ENCODE measurements at places on chromosomes 6 and 20. TPM values are rescaled to one million over a fixed set of nuclear protein-coding genes. Genes with fewer than 3 reads are reported as not detected.
A peak's percentile ranks its signal among the peaks of the same experiment; 100 is the strongest.

GRCh38 chr6:128657181-128657580 lies 136.8 kb upstream of the PTPRK start:
- H3K27ac ChIP-seq: no peak overlapping the region
- no peak for DNase-seq
- H3K27me3 ChIP-seq: no peaks in the 10 kb centered on the region
- H3K4me3 ChIP-seq: no peak overlapping the region

The TEAD3 gene
- 17.8 TPM for polyA plus RNA-seq

GRCh38 chr6:27897580-27898206 lies 14.5 kb downstream of the OR2B2 start:
- no peaks in the 10 kb centered on the region for H3K36me3 ChIP-seq
- no peak overlapping the region for H3K27ac ChIP-seq
- H3K27me3 ChIP-seq: no peaks in the 10 kb centered on the region
- H3K4me3 ChIP-seq: no peak overlapping the region
- no peak for DNase-seq
- H3K4me1 ChIP-seq: peaks cover 3% of the 10 kb centered on the region

DNA sequence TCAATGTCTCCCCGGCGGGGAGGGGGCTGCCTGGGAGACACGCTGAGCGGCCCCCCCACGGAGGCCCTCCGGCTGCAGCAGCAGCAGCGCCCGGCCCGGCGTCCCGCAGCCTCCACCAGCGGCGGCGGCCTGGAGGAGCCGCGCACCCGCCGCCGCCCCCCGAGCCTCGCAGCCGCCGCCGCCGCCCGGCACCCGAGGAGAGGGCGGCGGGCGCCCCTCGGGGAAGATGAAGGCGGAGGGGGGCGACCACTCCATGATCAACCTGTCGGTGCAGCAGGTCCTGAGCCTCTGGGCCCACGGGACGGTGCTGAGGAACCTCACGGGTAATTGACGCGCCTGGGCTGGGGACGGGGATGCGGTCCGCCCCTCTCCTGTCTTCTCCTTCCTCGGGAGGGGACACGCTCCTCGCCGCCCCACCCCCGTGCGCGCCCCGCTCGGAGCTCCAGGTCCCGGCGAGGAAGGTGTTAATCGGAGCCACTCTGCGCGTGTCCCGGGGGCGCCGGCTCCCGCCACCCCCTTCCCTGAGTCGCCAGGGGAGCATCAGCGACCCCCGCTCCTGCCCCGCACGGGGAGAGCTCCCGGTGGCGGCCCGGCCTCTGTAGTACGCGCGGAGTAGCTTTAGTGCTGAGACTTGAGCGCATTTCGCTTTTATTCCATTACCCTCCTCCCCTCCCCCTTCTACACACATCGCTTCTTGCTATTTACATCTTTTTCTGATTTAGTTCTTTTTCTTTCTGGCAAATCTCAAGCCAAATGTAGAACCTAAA lies 686 bp downstream of the TMEM170B start:
- peaks cover 2% of the 10 kb centered on the region for H3K4me1 ChIP-seq
- DNase-seq: peak; percentile 48
- H3K4me3 ChIP-seq: peak overlapping the region; percentile 96
- H3K27me3 ChIP-seq: peaks cover 10% of the 10 kb centered on the region
- peak overlapping the region; percentile 67 for H3K27ac ChIP-seq

- peak; percentile 98 for DNase-seq
- no peaks in the 10 kb centered on the region for H3K27me3 ChIP-seq
Observed at GRCh38 chr20:325045-325888, at the start of gene SOX12. Gene SOX12, plus strand, starts transcription at chr20:325552. Its CDS starts 373 bp downstream, at chr20:325925.

DNA sequence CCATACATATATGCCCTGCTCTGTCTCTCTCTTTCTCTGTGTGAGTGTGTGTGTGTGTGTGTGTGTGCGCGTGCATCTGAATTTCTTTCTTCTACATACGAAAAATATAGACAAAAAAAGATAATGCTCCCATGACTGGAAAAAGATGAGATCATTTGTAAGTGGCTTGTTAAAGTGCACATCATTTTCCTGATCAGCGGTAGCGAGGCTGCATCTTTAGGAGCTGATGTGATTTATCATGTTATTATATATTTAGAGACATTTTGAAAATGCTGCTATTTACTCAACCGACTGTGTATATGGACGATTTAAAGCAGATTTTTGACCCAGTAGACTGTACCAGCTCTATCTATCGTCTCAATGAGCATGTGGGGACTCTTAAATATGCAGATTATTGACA lies 265.3 kb downstream of the TSHZ2 start:
- H3K27me3 ChIP-seq: no peaks in the 10 kb centered on the region
- no peak for DNase-seq
- H3K4me1 ChIP-seq: no peaks in the 10 kb centered on the region
- H3K36me3 ChIP-seq: no peaks in the 10 kb centered on the region
- no peak overlapping the region for H3K4me3 ChIP-seq
- H3K27ac ChIP-seq: no peak overlapping the region

DNA sequence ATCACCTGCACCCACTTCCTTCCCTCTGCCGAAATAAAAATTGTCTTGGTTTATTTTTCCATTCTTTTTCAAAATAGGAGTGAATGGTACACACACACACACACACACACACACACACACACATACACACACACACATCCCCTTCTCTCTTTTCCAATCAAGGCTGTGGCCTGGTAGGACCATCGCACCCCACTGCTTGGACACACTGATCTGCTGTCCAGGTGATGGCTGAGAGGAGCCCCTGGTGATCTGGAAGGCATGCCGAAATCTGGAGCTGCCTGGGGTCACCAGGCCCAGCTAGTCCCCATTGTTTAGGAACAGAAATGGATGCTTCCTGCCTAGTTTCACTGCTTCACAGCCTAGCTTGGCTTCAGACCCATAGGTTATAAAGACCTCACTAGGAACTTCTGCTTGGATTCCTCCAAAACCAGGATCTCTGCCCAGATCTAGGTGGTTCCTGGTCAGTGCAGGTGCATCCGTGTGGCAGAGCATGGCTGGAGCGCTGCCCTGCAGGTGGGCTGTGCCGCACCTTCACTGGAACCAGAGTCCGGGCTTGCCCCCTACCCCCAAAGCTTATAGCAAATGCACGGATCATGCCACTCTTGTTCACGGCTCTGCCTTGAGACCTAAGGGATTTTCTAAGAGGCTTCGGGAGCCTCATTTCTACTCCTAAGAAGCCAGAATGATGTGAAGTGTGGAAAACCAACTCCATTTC lies 42.9 kb upstream of the DACT2 start:
- no peaks in the 10 kb centered on the region for H3K4me1 ChIP-seq
- H3K27ac ChIP-seq: no peak overlapping the region
- H3K4me3 ChIP-seq: no peak overlapping the region
- H3K36me3 ChIP-seq: no peaks in the 10 kb centered on the region
- DNase-seq: no peak
- H3K27me3 ChIP-seq: no peaks in the 10 kb centered on the region

DNA sequence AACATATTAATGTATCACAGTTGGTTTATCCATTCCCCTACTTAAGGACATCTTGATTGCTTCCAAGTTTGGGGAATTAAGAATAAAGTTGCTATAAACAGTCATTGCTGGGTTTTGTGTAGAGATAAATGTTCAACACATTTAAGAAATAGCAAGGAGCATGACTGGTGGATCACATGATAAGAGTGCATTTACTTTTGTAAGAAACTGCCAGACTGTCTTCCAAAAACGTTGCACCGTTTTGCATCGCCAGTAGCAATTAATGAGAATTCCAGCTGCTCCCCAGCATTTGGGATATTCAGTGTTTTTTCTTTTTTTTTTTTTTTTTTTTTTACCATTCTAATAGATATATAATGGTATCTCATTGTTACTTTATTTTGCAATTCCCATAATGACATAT lies 695.7 kb upstream of the GJE1 start:
- no peaks in the 10 kb centered on the region for H3K36me3 ChIP-seq
- no peaks in the 10 kb centered on the region for H3K27me3 ChIP-seq
- no peaks in the 10 kb centered on the region for H3K4me1 ChIP-seq
- no peak for DNase-seq
- no peak overlapping the region for H3K4me3 ChIP-seq

The SIRPD gene
- polyA plus RNA-seq: 1.9 TPM

The C6orf136 gene
- 26.0 TPM for polyA plus RNA-seq

The THBD gene
- polyA plus RNA-seq: 49.5 TPM

DNA sequence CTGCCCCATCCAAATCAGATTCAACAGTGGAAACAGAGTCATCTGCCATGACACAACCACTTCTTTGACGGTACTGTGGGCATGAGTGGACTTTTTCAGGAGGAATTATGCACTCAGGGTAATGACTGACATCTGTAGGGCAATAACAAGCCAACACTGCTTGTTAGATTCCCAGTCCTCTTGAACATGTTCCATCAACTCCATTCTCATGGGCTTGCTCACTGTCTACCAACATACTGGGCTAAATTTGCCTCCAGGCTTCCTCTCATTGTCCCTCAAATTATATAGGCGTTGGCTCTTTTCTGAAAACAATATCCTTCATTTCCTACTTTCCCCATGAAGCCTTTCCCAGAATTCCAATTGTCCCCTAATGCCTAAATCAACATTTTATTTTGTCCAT lies 43.1 kb downstream of the ANKEF1 start:
- no peak overlapping the region for H3K4me3 ChIP-seq
- no peaks in the 10 kb centered on the region for H3K27me3 ChIP-seq
- H3K36me3 ChIP-seq: no peaks in the 10 kb centered on the region
- H3K27ac ChIP-seq: no peak overlapping the region

The DNPH1 gene
- 102 TPM for polyA plus RNA-seq

The PAK5 gene
- 0.04 TPM for polyA plus RNA-seq

DNA sequence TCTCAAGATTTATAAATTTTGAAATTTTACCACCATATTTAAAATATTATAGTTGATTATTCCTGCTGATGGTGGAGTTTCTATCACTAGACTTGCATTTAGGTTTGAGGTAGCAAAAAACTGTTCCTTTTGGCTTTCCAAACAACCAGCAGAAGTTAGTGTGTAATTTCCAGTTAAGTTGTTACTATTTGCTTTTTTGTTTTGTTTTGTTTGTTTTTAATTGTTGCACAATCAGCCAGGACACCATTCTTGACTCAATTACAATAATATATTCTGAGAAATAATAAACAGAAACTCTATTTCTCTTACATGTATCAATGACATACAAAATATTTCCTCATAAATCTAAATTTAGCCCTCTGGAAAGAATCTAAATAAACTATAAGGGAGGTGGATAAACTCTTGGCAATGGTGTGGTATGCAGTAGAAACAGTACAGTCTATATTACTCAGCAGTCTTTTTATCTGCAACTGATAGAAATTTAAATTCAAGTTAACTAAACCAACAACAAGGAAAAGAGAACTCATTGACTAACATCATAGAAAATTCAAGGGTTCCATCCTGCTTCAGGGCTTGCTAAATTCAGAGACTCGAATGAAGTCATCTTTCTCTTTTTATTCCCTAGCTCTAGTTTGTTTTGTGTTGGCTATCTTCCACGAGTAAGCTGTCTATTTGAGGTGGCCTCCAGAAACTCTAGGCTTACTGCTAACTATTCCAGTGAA lies 19.4 kb upstream of the COL19A1 start:
- no peaks in the 10 kb centered on the region for H3K27me3 ChIP-seq
- no peaks in the 10 kb centered on the region for H3K36me3 ChIP-seq
- DNase-seq: no peak
- H3K4me3 ChIP-seq: no peak overlapping the region
- no peak overlapping the region for H3K27ac ChIP-seq

The PRR18 gene
- polyA plus RNA-seq: 0.33 TPM

The LHFPL5 gene
- polyA plus RNA-seq: not detected

DNA sequence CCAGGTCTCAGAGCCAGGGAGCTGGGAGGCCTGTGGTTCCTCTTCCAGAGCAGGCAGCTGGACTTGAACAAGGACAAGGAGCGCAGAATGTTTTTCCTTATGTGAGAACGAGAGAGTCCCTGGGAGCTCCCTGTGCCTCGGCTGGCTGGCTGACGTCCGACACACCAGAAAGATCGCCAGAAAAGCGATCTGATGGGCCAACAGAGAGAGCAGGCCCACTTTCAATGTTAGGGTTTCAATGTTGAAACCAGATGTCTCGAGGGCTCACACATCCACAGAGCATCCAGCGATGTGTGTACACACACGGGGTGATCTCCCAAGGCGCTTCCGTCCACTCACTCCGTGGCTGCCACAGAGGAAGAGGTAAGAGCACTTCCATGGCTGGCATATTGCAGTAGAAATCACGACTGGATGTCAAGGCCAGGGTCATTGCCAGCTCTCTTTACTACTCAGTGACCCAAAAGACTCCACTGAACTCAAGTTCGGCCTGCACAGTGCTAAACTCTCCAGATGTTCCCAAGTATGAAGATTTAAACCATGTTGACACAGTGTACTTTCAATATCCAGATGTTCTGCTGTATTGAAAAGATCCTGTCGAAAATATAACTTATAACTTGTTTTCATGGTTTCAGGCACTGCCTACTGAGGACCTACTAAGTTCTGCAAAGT lies 70.8 kb upstream of the FOXC1 start:
- H3K27me3 ChIP-seq: no peaks in the 10 kb centered on the region
- DNase-seq: no peak
- no peak overlapping the region for H3K4me3 ChIP-seq
- H3K27ac ChIP-seq: no peak overlapping the region
- H3K36me3 ChIP-seq: no peaks in the 10 kb centered on the region

The MANEA gene
- polyA plus RNA-seq: 2.4 TPM

The EYS gene
- 0.06 TPM for polyA plus RNA-seq

- H3K4me1 ChIP-seq: peaks cover 10% of the 10 kb centered on the region
- H3K36me3 ChIP-seq: no peaks in the 10 kb centered on the region
- H3K27me3 ChIP-seq: no peaks in the 10 kb centered on the region
- H3K4me3 ChIP-seq: no peak overlapping the region
- DNase-seq: no peak
- no peak overlapping the region for H3K27ac ChIP-seq
Observed at GRCh38 chr6:33853736-33854135, 49.9 kb upstream of the MLN start.

The GLP1R gene
- 0.07 TPM for polyA plus RNA-seq

- H3K27me3 ChIP-seq: no peaks in the 10 kb centered on the region
- H3K27ac ChIP-seq: no peak within 1 kb of the TSS
- no peak for DNase-seq
- no peaks in the 10 kb centered on the region for H3K36me3 ChIP-seq
- no peak within 1 kb of the TSS for H3K4me3 ChIP-seq
- no peaks in the 10 kb centered on the region for H3K4me1 ChIP-seq
Observed at GRCh38 chr6:76072562-76072961, at the start of gene IMPG1. Gene IMPG1, minus strand, starts transcription at chr6:76072662. Its CDS starts 174 bp downstream, at chr6:76072488.

The FAM184A gene
- polyA plus RNA-seq: 4.4 TPM

- no peak overlapping the region for H3K4me3 ChIP-seq
- peaks cover 11% of the 10 kb centered on the region for H3K4me1 ChIP-seq
- H3K27me3 ChIP-seq: peaks cover 10% of the 10 kb centered on the region
- H3K36me3 ChIP-seq: no peaks in the 10 kb centered on the region
- no peak for DNase-seq
- H3K27ac ChIP-seq: no peak overlapping the region
Observed at GRCh38 chr6:169859978-169860703, 108.7 kb downstream of the ERMARD start.

- H3K27ac ChIP-seq: peak overlapping the region; percentile 74
- peaks cover 6% of the 10 kb centered on the region for H3K36me3 ChIP-seq
- no peak overlapping the region for H3K4me3 ChIP-seq
Observed at GRCh38 chr6:139369568-139370282, 4.7 kb downstream of the CITED2 start.

All from lung (tissue), 17 donors.